ENCODE measurements at places on chromosomes 4 and X.

DNA sequence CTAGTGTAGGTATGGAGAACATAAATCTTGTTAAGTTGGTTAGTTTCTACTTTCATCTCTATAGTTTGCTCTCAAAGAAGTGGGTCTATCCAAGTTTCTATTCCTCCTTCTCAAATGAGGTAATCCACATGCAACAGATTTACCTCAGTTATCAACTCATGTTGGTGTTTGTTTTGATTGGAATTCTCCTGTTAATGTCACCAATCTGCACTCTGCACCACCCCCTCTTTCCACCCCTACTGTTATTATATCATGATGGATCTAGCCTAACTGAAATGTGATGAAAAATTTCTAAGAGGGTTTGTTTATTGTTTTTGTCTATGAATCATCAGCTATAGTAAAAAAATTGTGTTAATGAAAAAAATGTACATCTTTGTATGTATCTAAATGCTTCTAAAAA lies 66.1 kb downstream of the AGTR2 start:
- no peak for DNase-seq

DNA sequence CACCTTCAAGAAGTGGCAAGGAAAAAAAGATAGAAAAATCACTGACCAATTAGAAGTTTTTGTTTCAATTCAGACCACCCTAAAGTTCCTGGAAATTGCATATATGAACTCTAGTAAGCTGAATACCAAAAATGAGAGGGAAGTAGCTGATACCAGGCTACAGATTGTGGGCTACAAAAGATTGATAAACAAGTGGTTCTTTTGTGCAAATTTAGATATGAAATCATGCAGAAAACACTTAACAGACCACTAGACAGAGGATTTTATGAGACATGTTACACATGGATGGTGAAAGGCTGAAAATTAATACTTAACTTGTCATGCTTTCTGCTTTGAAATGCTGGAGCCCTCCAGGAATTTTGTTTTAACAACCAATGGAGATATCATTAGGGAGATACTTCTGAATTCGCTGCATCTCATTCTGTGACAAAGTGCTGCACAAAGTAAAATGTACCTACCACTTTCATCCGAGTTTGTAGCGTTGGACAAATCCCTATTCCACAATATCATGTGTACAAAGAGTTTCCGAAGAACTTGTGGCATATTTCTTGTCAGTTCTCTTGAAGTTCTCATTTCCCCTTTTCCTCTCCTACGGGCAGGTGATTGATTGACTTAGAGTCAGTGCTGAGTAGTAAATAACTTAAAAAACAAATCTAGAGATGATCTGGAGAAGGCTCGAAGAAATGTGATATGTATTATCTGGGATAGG lies 235.0 kb downstream of the PALLD start:
- no peak for DNase-seq

DNA sequence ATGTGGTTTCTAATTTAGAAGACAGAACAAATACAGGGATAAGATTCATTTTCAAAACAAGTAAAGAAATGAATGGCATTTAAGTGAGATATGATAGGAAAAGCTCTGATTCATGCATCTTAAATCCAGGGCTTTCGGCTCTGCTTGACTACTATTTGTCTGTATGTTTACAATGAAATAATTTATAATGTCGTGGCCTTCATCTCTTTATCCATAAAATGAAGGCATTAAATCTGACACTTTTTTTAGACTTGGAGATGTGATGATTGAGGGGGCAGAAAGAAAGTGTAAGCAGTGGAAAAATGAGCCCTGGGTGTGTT lies 115.7 kb upstream of the KIT start:
- DNase-seq: no peak

- DNase-seq: no peak
These were observed 15.9 kb downstream of the CTAG1A start for GRCh38 chrX:154600759-154601374.

DNA sequence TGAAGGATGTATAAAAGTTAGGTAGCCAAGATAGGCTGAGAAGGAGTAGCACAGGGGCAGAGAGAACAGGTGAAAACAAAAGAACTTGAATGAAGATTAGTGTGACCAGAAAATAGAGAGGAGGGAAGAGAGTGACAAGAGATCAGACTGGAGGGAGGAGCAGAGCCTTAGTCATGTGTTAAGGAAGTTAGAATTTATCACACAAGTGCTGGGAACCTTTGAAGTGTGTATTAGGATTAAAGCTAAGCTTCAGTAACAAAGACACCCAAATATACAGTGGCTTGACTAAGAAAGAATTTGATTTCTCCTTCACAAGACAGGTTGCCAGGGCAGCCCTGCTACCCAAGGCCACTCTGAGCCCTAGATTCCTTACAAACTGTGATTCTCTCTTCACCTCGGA lies 10.7 kb upstream of the CCDC149 start:
- no peak for DNase-seq

DNA sequence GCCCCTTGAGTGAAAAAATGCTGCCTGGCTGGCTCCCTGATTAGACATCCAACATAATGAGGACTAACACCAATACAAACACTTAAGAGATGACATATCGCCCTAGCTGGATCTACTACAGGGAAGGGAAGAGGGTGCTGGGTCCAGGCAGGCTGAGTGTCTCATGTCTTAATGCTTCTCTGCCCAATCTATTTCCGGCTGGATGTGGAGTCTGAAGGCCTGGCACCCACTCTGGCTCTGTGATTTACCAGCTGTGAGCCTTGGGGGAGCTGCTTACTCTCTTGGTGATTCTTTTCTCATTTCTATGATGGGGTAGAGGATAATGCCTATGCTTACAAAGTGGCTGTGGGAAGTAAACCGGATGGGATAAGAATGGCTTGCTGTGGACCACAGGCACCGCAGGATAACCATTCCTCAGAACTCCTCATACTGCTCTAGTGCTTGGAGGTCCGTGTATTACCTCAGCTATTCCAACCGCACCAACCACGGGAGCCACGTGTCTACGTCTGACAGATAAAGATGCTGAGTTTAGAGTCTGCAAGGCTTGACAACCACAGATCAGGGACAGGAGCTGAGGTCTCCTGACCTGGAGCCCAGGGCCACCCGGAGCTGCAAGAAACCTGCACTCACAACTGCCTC lies 161.7 kb downstream of the AFAP1 start:
- no peak for DNase-seq

- DNase-seq: no peak
These were observed 1026.0 kb downstream of the ADGRL3 start for GRCh38 chr4:62226082-62226481.

DNA sequence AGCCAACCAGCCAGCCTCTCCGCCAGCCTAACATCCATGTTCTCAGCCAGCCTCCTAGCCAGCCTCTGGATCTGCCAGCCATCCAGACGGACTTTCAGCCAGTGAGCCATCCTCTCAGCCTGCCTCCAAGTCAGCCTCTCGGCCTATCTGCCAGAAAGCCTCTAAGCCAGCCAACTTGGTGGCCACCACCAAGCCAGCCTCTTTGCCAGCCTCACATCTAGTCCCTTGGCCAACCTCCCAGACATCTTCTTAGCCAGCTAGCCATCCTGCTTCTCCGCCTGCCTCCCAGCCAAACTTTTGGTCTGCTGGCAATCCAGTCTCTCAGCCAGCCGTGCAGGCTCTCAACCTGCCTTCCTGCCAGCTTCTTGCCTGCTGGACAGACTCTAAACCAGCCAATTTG lies 16.4 kb upstream of the ARAP2 start:
- DNase-seq: no peak

DNA sequence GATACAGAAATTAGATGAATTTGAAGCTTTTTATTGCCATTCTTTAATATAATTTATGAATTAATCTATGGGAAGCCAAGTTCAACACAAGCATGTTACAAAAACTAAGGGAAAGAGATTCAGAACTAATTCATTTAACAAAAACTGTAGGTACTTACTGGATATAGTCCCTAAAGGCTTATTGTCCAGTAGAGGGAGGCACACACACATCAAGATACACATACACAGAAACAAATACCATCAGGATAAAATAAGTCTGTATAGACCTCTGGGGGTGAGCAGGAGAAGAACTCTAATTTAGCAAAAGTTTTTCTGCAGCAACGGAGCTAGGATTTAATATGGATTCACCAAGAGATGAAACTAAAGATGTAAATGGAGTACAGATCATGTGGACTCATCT lies 83.0 kb upstream of the IL13RA1 start:
- DNase-seq: no peak

- no peak for DNase-seq
These were observed 53.6 kb downstream of the ANAPC4 start for GRCh38 chr4:25430630-25431029.

- no peak for DNase-seq
These were observed 188.9 kb downstream of the COL25A1 start for GRCh38 chr4:109113521-109113920.

- DNase-seq: no peak
These were observed 226.2 kb downstream of the FSTL5 start for GRCh38 chr4:161937596-161937995.

GRCh38 chr4:166435449-166435848 lies 562.4 kb downstream of the TLL1 start:
- DNase-seq: no peak

DNA sequence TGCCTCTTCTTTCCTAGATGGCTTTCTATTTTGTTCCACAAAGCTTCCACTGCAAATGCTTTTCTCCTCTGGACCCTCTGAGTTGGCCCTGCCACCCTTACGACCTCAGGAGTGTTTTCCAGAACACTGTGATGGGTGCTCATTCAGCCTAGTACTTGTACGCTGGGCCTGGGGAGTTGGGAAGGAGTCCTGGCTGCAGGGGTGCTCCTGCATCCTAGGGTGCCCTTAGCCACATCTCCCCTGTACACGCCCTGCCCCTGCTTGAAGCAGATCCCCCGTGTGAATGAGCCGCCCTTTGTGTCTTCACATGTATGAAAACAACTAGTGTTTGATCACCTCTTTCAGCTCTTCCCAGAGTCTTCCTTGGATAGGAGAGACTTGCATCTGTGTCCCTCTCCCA lies 64.2 kb downstream of the MTMR1 start:
- DNase-seq: no peak

GRCh38 chr4:67288964-67289363 lies 256.3 kb downstream of the CENPC start:
- DNase-seq: no peak

- DNase-seq: no peak
These were observed 21.8 kb upstream of the P2RY10 start for GRCh38 chrX:78923198-78924015.

- DNase-seq: no peak
These were observed 101.4 kb upstream of the RAB40AL start for GRCh38 chrX:102835504-102836146.

DNA sequence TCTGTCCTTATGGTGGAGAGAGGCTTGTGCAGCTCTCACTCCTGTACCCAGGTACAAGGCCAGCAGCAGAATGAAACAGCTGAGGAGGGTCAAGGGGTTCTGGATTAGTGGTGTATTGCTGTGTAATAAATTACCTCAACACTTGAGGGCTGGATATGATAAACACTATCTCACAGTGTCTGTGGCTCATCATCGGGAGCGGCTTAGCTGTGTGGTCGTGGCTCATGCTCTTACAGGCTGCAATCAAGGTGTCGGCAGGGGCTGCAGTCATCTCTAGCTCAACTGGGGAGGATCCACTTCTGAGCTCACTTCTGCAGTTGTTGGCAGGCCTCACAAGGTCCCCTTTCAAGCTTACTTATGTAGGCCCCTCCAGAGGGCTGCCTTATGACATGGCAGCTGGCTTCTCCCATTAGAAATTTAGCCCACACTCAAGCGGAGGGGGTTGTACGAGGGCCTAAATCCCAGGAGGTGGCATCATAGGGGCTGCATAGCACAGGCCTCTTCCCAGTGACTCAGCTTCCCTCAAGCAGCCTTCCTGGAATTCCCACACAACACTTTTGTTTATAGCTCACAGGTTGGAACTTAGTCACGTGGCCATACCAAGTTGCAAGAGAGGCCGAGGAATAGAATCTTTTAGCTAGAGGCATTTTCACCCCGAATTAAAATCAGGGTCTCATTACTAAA lies 148.2 kb upstream of the RPS6KA3 start:
- DNase-seq: no peak

- no peak for DNase-seq
These were observed 56.5 kb upstream of the PHKA2 start for GRCh38 chrX:19040373-19040772.

DNA sequence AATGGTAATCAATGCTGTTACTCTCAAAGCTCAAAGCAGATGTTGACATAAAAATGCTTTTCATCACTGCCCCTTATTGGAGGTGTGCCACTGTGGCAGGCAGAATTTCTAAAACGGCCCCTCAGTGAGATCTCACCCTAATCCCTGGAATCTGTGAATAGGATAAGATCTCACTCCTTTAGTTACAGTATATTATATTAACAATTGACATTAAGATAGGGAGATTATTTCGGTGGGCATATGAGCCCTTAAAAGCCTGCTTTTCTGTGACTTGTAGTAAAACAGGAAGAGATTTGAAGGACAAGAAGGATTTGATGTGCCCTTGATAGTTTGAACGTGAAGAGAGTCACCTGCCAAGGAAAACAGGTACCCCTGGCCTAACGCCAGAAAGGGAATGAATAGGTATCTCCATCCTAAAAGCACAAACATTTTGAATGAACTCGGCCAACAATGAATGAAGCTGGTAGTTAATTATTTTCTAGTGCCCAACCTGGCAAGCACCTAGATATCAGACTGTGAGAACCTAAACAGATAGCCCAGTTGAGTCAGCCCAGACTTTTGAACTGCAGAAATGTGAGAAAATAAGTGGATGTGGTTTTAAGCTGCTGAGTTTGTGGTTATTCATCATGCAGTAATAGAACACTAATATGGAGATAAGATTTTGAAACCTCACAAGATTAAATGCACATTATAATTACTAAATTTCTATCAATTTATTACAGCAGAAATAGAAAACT lies 881.6 kb downstream of the PCDH18 start:
- DNase-seq: no peak

- no peak for DNase-seq
These were observed 62.6 kb upstream of the TSPAN5 start for GRCh38 chr4:98720871-98721480.
